Activated CD8-positive, alpha-beta memory T cell treated with anti-CD3 and anti-CD28 coated beads for 36 hours (primary cell): ENCODE measurements at places on chromosomes 1 and 21. TPM values are rescaled to one million over a fixed set of nuclear protein-coding genes. Genes with fewer than 3 reads are reported as not detected.

IVL gene
- total RNA-seq, result not detected

C21orf58 gene
- total RNA-seq, result 21.7 TPM

SLC30A10 gene
- not detected for total RNA-seq

KIF1B gene
- 17.0 TPM for total RNA-seq
